Lung (tissue), 17 donors: ENCODE measurements at places on chromosomes 7 and 10. TPM values are rescaled to one million over a fixed set of nuclear protein-coding genes. Genes with fewer than 3 reads are reported as not detected.

PPP1R9A gene
- polyA plus RNA-seq, result 4.2 TPM

DNAJC12 gene
- polyA plus RNA-seq, result 1.2 TPM

NEUROD6 gene
- polyA plus RNA-seq, result not detected

SPACDR gene
- 0.83 TPM for polyA plus RNA-seq

FAM237B gene
- polyA plus RNA-seq, result not detected

ZKSCAN5 gene
- 3.1 TPM for polyA plus RNA-seq

C10orf105 gene
- polyA plus RNA-seq, result 0.34 TPM

GPR85 gene
- polyA plus RNA-seq, result 0.93 TPM

NEUROG3 gene
- 0.05 TPM for polyA plus RNA-seq

ELN gene
- polyA plus RNA-seq, result 99.5 TPM

LIPM gene
- not detected for polyA plus RNA-seq

CCDC146 gene
- polyA plus RNA-seq, result 8.4 TPM

RBM48 gene
- polyA plus RNA-seq, result 7.4 TPM

CDK14 gene
- polyA plus RNA-seq, result 5.9 TPM

FAM24B gene
- 3.3 TPM for polyA plus RNA-seq

METTL27 gene
- 2.3 TPM for polyA plus RNA-seq

AFAP1L2 gene
- polyA plus RNA-seq, result 5.6 TPM

DDIT4 gene
- polyA plus RNA-seq, result 188 TPM
